ENCODE measurements at places on chromosomes 13 and 19. TPM values are rescaled to one million over a fixed set of nuclear protein-coding genes. Genes with fewer than 3 reads are reported as not detected.

Gene BTBD2
- 34.2 TPM for total RNA-seq

Gene NPAS1
- total RNA-seq, result not detected

Gene TNFSF13B
- total RNA-seq, result 17.5 TPM

Gene VSTM2B
- not detected for total RNA-seq

Gene SERP2
- 1.7 TPM for total RNA-seq

Gene ZNF816
- 8.7 TPM for total RNA-seq
